ENCODE measurements at places on chromosomes 12 and 14.

DNA sequence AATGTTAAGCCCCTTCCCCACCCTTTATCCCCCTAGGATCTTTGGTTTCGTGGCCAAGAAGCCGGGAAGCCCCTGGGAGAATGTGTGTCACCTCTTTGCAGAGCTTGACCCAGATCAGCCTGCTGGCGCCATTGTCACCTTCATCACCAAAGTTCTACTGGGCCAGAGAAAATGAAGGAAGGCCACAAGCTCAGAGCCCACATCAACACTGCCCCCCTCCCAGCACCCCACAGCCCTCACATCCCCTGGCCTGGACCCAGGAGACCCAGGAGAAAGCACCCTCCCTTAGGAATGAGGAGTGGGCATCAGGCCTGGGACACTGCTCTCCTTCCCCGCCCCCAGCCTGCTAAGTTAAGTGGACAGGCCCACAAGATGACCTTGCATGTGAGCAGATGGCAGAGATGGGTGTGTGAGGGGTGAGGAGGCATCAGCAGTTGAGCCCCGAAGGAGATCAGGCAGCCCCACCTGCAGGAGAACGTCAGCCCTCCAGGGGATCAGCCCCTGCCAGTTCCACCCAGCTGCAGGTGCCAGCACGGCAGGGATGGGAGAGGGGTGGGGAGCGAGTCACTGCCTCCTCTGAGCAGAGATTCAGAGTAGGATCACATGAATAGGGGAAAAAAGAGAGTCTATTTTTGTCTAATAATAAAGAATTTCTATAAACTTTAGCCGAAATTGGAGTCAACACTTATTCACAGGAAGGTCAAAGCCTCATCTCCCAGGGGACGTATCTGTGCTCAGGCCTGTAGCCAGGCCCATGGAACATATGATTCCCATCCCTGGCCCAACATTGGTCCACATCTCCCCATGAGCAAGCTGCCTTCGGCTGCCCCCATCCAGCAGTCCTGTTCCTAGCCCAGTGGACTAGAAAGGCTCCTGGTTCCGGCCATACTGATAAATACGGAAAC is 14.1 kb downstream of the TNS2 start:
- no peak for DNase-seq

DNA sequence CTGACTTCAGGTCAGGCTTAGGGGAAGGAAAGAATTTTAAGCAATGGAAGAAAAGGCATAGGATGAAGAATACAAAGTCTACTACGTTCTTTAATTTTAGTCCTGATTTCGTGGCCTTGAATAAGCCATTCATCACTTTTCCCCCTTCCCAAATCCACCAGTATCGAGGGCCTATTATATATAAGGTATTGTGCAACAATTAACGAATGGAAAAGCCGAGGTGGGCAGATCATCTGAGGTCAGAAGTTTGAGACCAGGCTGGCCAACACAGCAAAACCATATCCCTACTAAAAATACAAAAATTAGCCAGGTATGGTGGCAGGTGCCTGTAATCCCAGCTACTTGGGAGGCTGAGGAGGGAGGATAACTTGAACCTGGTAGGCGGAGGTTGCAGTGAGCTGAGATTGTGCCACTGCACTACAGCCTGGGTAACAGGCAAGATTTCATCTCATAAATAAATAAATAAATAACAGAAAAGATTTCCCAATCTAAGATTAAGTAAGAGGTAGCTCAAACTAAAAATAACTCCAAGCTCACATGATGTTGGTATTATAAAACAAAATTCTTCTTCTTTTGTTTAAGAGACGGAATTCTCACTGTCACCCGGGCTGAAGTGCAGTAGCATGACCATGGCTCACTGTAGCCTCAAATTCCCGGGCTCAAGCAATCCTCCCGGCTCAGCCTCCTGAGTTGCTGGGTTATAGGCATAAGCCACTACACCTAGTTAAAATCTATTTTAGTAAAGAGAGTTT is 58.3 kb upstream of the NR2C1 start:
- no peak for DNase-seq

DNA sequence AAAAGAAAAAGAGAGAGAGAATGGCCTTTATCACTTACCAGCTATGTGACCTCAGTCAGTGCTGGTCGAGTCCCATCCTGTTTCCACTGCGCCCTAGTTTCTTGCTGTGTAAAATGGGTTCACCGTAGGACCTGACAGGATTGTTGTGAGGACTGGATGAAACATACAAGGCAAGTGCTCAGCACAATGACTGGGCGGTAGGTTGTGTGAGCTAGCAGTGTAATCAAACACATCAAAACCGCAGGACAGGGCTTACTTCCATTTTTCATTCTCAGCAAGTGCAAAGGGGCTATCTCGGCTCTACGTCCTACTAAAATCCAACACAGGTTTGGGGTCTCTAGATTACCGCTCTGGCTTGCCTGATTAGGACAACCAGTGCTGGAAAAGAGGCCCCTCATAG is 36.4 kb upstream of the ATXN2 start:
- no peak for DNase-seq

DNA sequence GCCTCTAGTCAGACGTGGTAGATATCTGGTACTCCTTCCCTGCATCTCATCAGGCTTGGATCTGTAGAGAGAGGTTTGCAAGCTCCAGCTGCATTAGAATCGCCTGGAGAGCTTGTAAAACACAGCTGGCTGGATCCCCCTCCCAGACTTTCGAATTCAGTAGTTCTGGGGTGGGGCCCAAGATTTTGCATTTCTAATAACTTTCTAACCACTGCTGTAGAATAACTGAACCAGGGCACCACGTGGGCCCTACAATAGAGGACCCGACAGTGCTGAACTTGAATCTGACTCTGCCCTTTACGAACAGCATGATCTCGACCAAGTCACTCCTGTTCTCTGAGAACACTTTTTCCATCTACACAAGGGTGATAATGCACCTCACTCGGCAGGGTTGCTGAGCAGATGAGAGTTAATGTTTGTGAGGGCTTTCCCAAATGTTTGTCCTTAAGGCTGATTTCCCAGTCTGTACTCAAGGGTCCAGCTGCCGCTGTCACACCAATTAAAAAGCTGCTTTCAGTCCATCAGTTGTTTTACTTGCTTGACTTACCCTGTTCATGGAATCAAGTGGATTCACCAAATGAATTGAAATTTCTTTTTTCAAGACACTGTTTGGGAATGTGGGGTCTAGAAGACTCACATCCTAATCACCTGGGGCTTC is 86.6 kb upstream of the SLC24A4 start:
- no peak for DNase-seq

DNA sequence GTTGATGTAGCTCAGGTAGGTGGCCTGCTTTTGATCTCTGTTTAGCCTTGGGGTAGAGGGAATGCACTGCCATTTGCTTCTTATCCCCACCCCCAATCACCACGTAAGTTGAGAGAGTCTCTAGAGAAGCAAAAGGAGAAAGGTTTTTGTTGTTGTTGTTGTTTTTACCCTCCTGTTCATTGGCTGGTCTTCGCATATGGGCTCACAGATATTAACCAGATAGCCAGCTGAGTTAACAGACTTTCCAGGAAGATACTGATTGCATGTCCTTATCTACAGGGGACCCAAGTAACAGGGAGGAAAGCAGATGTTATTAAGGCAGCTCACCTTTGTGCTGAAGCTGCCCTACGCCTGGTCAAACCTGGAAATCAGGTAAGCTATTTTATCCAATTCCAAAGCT is 2.9 kb downstream of the PA2G4 start:
- no peak for DNase-seq

DNA sequence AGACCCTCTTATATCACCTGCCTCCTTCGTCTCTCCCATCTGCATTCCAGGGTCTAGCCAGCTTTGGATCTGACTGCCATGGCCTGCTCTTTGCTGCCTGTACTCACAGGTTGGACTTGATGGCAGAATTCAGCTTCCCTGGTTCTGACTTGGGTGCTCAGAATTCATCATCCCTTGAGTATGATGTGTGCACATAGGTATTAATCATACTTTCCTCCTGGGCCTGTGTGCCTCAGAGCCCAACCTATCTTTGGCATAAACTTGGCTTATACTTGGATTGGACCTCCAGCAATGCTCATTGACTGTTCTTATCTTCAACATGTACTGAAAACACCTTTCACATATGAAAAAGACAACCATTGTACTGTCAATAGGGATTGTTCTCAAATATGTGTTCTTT is 70.7 kb upstream of the LMNTD1 start:
- no peak for DNase-seq
